ENCODE measurements at places on chromosomes 2 and 18.

DNA sequence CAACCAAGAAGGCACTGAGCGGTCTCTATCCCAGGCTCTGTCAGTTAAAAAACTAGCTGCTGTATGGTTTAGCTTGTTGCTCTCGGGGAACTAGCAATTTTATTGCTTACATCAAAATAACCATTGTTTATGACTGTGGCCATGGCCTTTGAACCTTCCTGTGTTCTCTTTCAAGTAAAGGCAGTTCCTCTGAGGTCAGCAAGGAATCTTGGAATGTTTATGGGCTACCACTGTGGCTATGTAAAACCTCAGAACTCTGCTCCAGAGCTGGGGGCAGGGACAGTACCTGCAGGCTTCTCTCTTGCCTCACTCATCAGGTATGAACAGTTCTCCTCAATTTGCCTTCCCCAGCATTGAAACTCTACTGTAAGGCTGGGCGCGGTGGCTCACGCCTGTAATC, 416.0 kb upstream of the NETO1 start:
- no peak for DNase-seq

GRCh38 chr2:172460780-172461201, 33.4 kb downstream of the ITGA6 start:
- no peak for DNase-seq

- DNase-seq = no peak
Observed at GRCh38 chr2:15169326-15170069, 391.6 kb downstream of the NBAS start.

GRCh38 chr2:224008702-224009261, 30.3 kb downstream of the SERPINE2 start:
- no peak for DNase-seq

- DNase-seq = no peak
Observed at GRCh38 chr2:122516775-122517174, 761.3 kb downstream of the TSN start.

DNA sequence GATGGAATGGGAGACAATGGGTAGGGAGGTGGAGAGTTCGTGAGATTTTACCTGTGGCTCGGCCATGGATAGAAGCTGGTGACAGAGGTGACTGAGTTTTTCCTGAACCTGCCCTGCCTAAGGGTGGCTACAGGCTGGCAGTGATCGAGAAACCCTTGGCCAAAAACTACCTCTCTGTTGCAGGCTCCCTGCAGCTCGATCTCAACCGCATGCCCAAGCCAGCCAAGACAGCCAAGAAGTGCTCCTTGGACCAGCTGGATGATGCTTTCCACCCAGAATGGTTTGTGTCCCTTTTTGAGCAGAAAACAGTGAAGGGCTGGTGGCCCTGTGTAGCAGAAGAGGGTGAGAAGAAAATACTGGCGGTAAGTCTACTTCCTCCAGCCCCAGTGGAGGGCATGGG, 225.5 kb downstream of the DYSF start:
- DNase-seq = no peak

GRCh38 chr2:154195644-154196195, 324.0 kb downstream of the GALNT13 start:
- no peak for DNase-seq

DNA sequence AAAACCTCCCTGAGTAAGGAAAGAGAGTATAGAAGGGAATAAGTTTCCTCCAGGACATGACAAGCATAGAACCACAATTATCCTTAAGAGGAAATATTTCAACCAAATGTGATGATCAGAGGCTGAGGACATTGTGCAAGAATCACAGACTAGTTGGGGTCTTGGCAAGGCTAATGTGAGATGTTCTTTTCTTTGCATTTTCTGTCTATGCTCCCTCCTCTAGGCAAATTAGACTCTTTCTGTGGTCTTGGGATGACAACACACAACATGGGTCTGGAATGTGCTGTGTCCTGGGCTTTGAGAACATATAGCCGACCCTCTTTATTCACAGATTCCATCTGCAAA, 32.0 kb upstream of the IL1RL1 start:
- no peak for DNase-seq

DNA sequence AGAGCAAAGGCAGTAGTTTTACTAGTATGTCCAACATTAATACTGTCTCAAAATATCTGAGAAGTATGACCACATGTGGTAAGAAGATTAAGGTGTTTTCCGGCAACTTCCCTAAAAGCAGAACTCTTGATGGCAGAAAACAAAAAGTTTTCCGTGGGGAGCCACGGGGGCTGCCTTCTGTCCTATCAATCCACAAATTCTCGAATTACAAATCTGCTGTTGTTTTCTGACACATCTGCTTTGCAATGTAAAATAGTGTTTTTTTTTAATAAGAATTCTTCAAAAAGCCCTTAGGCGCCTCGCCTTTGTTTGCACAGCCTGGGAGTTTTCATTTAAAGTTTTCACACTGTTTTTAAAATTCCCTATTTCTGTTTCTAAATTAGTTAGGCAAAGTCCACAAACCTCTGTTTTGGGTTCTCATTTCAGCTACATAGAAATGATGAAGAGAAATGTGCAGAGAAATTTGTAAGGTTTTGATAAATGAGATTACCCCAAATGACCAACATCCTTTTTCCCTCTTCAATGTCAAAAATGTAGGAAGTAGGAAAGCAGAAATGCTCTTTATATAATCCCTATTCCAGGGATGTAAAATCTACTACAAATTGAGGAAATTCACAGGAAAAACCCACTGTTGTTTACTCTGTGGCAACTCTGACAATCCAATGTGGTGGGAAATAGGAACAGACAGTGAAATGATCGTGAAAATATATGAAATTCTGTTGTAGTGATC, 385.8 kb downstream of the ZEB2 start:
- DNase-seq = no peak

DNA sequence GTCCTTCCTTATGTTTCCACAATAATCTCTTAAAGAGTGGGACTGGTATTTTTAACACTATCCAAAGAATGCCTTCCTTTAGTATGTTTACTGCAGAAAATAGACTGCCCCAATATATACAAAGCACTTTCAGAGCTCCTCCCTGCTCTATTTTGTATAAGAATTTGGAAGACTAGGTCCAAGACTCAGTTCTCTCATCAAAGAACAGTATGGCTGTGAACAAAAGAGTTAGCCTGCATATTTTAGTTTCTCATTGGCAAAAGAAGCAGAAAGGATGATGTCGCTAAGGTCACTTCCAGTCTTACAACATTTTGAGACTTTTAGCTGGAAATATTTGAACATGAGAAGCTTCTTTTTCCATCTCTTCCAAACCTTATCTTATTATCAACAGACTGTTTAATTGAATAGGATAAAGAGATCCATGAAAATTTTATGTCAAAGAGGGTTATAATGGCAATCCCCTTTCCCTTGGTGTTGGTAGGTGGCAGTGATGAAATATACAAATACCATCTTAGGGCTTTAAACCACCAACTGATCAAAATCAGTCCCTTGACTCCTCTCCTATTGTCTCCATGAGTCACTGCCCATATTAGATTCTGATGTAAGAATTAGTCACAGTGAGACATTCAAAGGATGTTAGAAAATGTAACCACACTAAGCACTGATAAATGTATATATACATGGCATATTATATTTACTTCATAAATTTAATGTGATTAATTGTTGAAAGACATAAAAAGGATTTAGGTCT, 266.9 kb upstream of the DSEL start:
- no peak for DNase-seq

GRCh38 chr2:34570266-34570872, 971.3 kb upstream of the FAM98A start:
- DNase-seq = no peak

DNA sequence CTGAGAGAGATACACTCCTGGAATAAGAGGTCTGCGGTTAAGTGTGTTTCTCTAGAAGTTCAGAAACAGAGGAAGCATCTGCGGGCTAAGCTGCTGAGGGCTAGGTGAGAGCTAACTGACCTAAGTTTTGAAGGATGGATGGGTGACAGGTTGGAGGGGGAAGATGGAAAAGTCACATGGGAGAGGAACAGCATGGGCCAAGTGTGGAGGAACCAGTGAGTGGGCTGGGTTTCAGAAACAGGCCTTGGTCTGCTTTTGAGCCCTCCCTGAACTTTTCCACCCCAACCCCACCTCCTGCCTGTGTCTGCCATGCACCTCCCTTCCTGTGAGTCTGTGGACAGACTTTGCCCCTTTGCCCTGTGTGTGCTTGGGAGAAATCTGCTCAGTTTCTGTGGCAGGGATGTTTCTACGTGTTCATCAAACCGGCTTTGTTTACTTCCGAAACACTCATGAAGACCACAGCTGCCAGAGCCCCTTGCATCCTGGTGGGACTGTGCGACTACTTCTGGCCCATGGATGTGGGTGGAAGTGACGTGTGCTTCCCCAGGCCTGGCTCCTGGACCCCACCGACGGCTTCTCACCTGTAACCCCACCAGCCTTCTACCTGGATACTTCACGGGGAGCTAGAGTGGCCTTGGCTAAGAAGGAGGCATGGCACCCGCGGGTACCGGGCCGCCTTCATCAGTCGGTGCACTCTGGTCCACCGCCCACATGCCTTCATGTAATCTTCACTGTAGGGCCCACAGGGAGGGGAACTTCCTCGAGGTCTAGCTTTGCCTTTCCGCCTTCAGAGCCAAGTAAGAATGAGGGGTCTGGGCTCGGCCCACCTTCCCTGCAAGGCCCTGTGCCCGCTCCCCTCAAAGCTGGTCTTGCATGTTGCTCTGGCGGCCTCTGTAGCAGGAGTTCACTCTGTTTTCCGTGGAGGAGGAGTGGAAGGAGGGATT, 1.4 kb upstream of the HPCAL1 start:
- no peak for DNase-seq

DNA sequence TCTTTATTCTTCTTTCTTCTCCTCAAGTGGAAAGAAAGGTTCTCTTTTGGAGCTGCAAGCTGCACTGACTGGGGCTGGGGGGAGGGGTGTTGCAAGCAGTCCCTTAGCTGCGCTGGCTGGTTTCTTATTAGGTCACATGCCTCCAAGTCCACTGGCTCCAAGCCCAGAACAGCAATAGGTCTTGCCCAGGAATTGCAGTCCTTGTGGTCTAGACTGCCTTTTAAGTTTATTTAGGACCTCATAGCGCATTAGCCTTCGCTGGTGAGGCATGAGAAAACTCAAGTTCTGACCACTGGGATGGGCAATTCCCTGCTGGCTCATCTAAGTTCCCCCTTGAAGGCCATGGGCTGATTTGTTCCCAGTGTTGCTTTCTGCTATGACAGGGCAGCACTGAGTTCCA, 138.6 kb upstream of the SCN7A start:
- no peak for DNase-seq

- no peak for DNase-seq
Observed at GRCh38 chr2:236988690-236989624, 96.7 kb upstream of the COPS8 start.

- no peak for DNase-seq
Observed at GRCh38 chr2:230874456-230874855, 9.7 kb downstream of the ITM2C start.

- DNase-seq = no peak
Observed at GRCh38 chr18:36993068-36993467, 164.1 kb downstream of the KIAA1328 start.

DNA sequence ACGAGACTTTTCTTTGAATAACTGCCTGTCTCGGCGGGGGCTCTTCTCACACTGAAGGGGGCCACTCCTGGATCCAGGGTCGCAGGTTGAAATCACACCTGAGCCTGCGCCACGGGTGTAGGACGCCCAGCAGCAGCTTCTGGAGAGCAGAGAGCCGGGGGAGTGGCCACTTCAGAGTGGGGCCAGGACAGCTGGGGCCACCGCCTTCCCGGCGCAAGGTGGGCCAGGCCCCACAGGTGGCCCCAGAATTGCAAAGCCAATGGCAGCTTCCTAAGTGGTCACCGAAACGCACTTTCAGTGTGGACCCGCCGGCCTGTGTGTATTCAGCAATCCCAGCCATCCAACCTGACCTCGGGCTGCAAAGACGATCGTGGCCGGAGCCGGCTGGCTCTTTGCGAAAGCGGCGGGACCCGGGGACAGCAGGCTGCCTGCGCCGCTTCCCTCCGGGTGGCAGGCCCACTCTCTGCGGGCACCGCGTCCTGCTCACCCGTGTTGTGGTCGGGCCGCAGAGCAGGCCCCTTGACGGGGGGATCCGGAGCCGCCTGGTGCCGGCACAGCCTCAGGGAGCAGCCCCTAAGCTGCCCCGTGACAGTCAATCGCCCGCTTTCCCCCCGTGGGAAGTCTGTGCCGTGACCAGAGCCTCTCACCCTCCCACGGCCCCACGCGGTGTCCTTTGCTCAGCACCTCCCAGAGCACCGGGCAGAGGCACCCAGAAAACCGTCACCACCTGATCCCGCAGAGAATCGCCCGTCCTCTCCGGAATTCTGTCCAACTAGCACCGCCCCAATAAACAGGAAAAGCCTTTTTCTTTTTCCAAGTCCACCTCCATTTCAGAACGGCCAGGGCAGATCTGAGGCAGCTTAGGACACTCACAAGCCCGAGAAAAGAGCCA, 144.7 kb downstream of the ZNF516 start:
- no peak for DNase-seq

GRCh38 chr2:217105733-217106649, 246.1 kb upstream of the TNP1 start:
- DNase-seq = no peak

- no peak for DNase-seq
Observed at GRCh38 chr2:217055624-217056023, 195.8 kb upstream of the TNP1 start.

DNA sequence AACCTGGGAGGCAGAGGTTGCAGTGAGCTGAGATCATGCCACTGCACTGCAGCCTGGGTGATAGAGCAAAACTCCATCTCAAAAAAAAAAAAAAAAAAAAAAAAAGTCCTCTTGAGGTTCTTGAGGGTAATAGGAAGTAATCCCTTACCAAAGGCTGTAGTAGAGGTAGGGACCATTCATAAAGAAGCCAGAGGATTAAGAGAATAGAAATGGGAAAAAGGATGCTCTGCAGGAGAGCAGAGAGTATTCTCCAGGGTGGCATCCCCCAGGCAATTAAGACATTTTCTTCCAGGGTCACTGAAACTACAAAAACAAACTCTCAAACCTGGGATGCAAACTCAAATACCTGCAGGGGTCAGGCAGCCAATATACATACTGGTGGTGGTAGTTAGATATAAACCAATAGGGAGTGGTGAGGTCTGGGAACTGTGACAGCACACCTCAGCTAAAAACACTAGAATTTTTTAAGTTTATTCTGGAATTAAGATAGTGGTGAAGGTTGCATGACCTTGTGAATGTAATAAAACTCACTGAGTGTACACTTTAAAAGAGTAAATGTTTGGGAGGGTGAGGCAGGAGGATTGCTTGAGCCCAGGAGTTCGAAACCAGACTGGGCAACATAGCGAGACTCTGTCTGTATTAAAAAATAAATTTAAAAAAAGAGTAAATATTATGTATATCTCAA, 24.7 kb downstream of the RAPH1 start:
- no peak for DNase-seq
